ENCODE measurements at places on chromosomes 3 and 15. TPM values are rescaled to one million over a fixed set of nuclear protein-coding genes. Genes with fewer than 3 reads are reported as not detected.

Gene MLF1
- 3.1 TPM for total RNA-seq

Gene LRTM1
- not detected for total RNA-seq

Gene GMPS
- 45.4 TPM for total RNA-seq

Gene CHST13
- total RNA-seq: 0.19 TPM

Gene PLCH1
- total RNA-seq: 0.08 TPM

Gene DET1
- total RNA-seq: 3.9 TPM

Gene MAGEL2
- not detected for total RNA-seq

Gene CNTN4
- not detected for total RNA-seq

Gene CCNL1
- 1,220 TPM for total RNA-seq

Gene CMTM8
- total RNA-seq: 0.88 TPM

Gene GRIP2
- not detected for total RNA-seq

Gene TMEM207
- not detected for total RNA-seq

Gene COL6A6
- total RNA-seq: not detected

Gene TGM5
- total RNA-seq: not detected

Gene CD86
- total RNA-seq: 6.9 TPM

Gene CCR1
- total RNA-seq: 3.8 TPM

Gene DHFR2
- total RNA-seq: 3.9 TPM

Gene ALCAM
- total RNA-seq: 1.5 TPM

Gene CKMT1B
- not detected for total RNA-seq

Gene PATL2
- 112 TPM for total RNA-seq

Gene P2RY1
- total RNA-seq: 1.0 TPM

Gene SLC12A1
- total RNA-seq: not detected

Gene SLC28A1
- total RNA-seq: not detected

Gene MME
- total RNA-seq: 0.16 TPM

Gene EIF1B
- 52.9 TPM for total RNA-seq

Gene HDDC3
- 14.5 TPM for total RNA-seq

Gene CDHR4
- total RNA-seq: not detected

Gene AADACL2
- not detected for total RNA-seq

Gene LMCD1
- not detected for total RNA-seq

Gene GOLGA8N
- total RNA-seq: 50.5 TPM

Gene COLQ
- total RNA-seq: 37.7 TPM
